ENCODE measurements at places on chromosomes 2 and 18.

GRCh38 chr2:180966378-180966777, 14.0 kb upstream of the UBE2E3 start:
- no peak for DNase-seq

DNA sequence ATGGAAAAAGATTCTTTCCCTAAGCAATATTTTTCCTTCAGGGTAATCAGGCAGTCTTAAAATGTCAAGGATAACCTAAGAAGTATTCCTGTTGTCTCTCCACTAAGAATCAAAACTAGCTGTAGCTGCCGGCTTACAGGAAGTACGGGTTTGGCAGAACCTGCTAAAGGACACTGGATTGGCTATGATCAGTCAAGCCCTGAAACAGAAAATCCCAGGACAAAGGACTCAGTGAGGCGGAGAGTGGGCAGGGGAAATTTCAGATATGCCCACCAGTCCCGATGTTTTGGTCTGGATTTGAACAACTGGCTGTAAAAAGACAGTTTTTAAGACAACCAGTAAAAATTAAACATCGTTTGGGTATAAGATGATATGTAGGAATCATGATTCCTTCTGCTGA, 155.7 kb downstream of the HDAC4 start:
- no peak for DNase-seq

GRCh38 chr2:58769864-58770234, 528.7 kb upstream of the FANCL start:
- no peak for DNase-seq

DNA sequence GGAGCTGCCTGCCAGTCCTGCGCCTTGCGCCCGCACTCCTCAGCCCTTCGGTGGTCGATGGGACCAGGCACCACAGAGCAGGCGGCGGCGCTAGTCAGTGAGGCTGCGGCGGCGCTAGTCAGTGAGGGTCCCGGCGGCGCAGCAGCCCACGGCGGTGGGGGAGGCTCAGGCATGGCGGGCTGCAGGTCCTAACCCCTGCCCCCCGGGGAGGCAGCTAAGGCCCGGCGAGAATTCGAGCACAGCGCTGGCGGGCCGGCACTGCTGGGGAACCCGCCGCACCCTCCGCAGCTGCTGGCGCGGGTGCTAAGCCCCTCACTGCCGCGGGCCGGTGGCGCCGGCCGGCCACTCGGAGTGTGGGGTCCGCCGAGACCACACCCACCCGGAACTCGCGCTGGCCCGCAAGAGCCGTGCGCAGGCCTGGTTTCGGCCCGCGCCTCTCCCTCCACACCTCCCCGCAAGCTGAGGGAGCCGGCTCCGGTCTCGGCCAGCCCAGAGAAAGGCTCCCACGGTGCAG, 867.4 kb downstream of the DSC3 start:
- DNase-seq: no peak

DNA sequence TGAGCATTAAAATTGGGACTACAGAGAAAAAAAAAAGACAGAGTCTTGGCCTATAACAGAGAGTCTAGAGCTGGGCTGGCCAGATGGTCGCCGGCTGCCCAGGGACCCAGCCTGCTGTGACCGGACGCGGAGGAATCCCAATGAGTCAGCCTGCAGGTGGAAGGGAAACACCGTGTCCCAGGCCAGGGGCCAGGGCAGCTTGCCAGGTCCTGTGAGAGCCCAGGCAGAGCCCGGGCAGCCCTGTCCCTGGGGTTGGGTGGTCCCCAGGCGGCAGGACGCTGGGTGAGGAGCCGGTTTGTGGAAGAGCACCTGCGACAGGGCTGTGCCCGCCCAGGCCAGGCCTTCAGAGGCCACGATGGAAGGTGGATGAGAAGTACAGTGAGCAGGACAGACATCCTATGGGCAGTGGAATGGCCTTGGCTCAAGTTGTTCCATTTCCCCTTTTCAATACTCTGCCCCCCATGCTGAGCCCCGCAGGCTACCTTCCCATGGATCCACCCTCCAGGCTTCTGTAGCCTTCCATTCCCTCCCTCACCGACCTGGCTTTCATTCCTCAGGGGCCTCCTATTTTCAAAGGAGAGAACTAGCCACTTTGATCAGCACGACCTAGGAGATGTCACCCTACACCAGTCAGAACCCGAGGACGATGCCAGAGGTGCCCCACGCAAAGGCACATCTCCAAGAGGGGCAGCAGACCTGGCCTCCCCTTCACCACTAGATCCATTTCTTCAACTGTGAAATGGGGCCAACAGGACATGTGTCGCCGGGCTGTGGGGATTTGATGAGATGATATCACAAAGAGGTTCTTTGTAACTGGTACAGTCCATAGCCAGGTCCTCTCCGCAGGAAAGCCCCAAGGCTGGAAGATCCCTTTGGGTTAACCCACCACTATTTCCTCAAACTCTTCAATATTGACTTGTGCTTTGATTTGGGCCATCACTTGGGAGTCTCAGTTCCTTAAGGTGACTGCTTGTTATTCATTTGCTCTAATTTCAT, 87.5 kb downstream of the POLR1A start:
- DNase-seq: no peak

DNA sequence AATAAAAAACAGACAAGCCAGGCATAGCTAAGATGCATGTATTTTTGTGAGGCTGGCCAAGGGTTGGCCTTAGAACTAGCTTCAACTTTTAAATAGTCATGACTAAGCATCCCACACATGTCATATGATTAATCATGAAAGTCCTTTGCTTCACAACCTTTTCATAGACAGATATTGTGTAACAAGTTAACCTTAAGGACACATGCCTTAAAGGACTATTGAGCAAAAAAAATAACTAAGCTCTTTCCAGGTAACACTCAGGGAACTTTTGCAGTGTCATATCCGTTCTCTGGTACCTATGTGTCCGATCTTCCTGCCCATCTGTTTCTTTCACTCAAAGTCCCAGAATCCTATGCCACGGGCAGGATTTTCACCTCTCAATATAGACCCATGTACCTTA, 498.4 kb downstream of the STK39 start:
- DNase-seq: no peak

- peak; percentile 1 for DNase-seq
Observed at GRCh38 chr2:156837635-156838370, 401.6 kb downstream of the GPD2 start.

GRCh38 chr18:56019908-56020307, 431.9 kb upstream of the TCF4 start:
- no peak for DNase-seq

DNA sequence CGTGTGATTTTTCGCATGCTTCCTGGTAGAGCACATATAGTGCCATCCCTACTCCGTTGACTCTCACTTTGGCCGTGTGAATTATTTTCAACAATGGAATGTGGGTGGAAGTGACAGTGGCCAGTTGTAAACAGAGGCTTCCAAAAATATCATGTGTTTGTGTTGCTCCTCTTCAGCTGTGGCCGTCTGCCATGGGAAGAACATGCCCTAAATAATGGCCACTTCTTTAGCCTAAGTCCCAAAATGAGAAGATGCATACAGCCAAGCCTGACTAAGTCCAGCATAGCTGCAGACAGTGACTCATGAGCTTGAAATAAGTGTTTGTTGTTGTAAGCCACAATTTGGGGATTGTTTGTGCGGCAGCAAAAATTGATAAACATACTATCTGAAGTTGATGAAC, 8.9 kb upstream of the GALNT1 start:
- no peak for DNase-seq

- DNase-seq: peak; percentile 73
Observed at GRCh38 chr2:156537141-156537540, 101.0 kb downstream of the GPD2 start.

DNA sequence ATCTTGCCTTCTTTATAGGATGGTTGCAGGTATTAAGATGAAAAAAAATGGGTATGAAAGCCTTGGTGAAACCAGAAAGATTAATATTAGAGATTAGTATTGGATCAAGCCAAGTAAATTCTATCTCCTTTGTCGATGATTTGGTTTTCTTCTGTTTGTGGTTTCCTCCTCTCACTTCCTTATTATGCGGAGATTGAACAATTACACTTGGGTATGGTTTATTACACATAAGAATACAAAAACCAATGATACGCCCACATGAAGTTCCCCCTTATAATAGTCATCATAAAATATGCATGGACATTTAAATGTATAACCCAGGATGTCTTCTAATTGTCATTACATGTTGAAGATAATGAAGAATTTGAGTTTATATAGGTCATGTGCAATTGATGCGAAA, 4.9 kb downstream of the LTBP1 start:
- DNase-seq: no peak

DNA sequence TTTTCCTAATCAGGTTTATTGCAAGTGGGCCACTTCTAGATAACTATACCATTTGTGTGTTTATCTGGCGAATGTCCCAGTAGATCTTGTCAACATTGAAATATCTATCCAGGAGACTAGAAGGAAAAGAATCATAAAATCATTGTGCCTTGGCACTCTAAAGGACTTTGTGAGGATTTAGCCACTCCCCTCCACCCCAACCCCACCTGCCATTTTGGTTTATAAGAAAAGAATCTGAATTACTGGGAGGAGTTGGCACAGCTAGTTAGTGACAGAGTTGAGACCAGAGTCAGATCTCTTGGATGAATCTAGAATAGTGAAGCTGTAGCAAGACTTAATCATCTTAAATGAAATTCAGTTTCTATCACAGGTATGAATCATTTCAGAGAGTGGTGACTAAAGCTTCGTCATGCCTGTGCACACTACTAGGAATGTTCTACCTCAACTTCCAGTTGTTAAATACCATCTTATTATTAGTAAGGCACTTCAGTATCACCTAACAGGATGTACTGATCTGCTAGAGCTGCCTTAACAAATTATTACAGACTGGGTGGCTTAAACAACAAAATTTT, 212.7 kb upstream of the SLC14A2 start:
- peak; percentile 21 for DNase-seq

DNA sequence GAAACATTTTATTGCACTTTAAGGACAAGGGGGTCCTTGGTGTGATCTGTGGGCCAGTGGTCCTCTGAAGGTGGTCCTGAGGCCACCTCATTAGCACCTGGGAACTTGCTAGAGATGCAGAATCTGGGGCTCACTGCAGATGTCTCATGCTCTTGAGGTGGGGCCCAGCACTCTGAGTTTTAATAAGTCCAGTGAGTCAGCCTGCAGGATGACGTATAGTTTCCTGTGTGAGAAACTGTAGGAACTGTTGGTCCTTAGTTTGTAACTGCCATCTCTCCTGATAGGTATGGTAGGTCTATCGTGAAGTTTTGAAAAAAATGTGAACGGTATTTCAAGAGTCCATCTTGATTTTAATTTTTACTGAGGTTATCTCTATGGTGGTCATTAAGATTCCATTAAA, 2.8 kb downstream of the TRPM8 start:
- DNase-seq: peak; percentile 22

- DNase-seq: no peak
Observed at GRCh38 chr2:23327416-23327815, 57.6 kb upstream of the KLHL29 start.

- no peak for DNase-seq
Observed at GRCh38 chr2:63506320-63506719, 82.0 kb downstream of the WDPCP start.

DNA sequence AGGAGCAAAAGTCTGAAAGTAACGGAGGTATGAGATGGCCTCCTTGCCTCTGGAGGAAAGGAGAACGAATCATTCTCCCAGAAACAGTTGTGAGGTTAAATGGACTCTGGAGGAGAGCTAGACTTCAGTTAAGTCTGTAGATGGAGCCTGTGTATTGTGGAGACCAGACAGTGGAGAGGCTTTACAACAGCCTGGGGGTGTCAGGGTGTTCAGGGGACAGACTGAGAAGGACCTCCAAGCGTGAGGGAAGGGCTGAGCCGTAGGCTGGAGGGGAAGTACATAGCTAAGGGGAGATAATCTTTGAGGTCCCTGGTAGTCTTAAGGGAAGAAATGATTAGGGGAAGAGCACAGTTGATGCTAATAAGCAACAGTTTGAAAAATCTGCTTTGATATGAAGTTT, 76.6 kb downstream of the GALNT1 start:
- no peak for DNase-seq

DNA sequence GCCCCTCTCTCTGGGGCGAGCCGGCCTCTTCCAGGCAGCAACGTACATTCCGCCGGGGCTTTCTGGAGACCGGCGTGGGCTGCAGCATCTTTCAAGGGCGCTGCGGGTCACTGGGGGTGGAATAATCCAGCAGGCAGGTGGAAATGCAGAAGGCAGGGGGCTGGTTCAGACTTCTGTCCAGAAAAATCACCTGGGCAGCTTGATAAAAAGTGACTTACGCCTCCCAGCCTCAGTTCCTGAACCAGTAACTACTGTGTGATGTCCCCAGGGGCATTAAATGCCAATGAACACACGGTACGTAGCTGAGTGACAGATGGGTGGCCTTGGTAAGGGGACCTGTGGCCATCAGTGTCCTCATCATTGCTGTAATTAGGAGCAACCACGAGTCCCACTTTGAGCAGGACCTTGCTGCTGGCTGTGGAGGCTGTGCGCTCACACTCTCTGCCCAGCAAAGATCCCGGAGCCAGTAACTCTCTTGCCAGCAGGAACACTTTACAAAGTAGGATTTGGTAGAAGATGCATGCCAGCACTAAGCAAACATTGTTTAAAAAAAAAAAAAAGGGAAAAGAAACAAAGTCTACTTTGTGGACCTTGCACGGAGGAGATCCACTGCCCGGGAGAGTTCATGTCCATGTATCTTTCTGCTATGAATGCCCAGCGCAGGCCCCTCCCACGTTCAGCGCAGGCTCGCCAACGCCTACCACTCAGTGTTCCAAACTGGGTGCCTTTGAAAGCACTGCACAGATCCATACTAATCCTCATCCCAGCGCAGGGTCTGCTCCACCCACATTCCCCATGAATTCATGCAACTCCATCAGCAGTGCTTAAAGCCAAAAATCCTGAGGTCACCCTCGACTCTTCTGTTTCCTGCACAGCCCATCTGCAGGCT, 177.3 kb downstream of the HDAC4 start:
- peak; percentile 76 for DNase-seq

DNA sequence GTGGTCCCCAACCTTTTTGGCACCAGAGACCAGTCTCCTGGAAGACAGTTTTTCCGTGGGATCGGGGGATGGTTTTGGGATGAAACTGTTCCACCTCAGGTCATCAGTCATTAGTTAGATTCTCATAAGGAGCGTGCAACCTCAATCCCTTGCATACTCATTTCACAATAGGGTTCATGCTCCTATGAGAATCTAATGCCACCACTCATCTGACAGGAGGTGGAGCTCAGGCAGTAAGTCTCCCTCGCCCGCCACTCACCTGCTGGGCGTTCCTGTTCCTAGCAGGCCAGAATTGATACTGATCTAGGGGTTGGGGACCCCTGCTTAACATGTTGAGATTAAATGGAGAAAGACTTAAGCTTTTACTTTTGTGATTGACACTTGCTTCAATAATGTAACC, 9.9 kb downstream of the NABP1 start:
- DNase-seq: no peak

GRCh38 chr2:215499331-215499730, 63.5 kb upstream of the FN1 start:
- DNase-seq: peak; percentile 68

DNA sequence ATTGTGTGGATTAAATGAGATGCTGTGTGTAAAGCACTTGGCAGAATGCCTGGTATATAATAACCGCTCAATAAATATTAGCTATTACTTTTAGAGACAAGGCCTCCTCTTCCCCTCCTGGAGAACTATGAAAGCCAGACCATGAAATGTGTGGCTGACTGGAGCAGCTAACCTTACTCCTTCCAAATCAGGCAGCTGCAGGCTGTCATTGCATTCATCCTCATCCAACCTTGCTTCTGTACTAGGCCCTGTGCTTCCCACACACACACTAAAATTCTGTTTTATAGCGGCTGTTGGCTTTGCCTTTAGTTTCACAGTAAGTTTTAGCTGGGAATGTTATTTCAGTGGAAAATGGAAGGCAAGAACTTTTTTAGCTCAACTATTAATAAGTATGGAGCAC, 10.2 kb upstream of the SP9 start:
- no peak for DNase-seq

- DNase-seq: no peak
Observed at GRCh38 chr2:237474442-237474911, 12.6 kb upstream of the MLPH start.

GRCh38 chr2:3075316-3075990, 302.2 kb downstream of the EIPR1 start:
- DNase-seq: no peak

Data from fibroblast of skin of scalp (primary cell).